ENCODE measurements at places on chromosomes 11 and 22.

- DNase-seq: peak; percentile 27
These were observed 53.3 kb upstream of the PTPN5 start for GRCh38 chr11:18844753-18845367.

DNA sequence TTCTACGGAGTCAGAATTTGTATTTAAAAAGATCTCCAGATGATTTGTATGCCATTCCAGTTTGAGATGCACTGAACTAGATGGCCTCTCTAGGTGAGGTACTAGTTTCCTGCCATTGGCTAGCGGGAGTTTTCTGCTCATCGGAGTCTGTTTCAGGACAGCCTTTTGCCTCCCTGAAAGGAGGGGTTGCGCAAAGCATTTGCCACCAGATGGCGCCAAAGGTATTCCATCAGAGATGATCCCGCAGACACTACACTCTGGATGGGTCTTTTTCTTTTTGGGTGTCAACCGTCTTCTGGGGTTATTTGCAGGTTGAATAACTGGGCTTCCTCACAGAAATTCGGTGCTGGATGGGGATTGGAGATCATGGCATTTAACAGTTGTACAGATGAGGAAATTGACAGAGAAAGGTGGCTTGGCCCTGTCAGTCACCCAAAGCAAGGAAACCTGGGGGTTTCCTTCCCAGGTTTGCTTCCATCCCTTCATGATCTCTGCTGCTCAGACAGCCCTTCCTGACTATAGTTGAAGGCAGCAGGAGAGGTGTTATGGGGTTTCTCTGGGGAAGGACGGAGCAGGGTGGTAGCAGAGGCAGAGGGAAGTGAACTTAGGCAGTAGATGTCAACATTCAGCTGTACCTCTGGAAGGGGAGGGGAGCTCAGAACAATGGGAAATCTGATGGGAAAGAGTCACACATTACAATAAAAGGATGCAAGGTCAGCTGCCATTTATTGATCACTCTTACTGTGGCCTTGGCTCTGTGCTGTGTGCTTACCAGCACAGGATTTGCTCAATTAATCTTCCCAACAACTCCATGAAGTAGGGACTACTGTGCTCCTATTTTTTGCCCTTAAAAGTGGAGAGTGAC is 81.6 kb downstream of the CCDC81 start:
- peak; percentile 88 for DNase-seq

DNA sequence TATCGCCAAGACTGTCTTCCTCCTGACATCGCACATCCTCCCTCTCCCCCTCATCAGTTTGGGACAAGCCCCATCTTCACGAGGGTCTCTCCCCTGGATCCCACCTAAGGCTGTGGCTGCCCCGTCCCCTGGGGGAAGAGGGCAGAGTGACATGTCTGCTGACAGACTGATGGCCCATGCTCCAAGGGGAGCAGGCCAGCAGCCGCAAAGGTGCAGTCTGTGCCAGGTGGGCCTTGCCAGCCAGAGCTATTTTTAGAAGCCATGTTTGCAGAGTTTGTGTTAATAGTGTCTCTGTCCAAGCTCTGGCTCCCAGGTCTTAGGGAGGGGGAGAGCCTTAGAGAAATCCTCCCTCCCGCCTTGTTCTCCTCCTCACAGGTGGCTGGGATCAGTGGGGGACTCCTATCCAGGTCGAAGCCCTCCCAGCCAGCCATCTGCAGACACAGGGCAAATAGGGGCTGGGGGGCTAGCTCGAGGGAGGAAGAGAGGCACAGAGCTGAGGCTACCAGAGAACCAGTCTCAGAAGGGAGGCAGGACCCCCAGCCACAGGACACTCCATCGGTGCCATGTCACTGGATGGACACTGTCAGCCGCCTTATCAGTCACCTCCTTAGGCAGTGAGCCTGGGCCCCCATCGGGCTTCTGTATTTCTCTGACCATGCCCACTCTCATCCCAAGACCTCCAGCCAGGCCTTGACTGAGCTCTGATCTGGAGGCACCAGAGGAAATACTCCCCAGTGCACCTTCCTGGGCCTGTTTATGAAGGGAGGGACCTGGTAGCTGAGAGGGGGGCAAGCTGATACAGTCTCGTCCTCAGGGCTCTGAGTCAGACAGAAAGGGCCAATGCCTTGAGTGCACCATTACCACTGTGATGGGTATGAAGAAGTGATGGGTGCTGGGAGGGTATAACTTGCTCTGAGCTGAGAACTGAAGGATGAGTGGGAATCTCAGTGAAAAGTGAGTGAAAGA is 49.3 kb downstream of the CHRDL2 start:
- DNase-seq: peak; percentile 81

- DNase-seq: no peak
These were observed 919.2 kb downstream of the METTL15 start for GRCh38 chr11:29027436-29027835.

GRCh38 chr11:71489311-71490043 is 36.5 kb downstream of the NADSYN1 start:
- DNase-seq: no peak

DNA sequence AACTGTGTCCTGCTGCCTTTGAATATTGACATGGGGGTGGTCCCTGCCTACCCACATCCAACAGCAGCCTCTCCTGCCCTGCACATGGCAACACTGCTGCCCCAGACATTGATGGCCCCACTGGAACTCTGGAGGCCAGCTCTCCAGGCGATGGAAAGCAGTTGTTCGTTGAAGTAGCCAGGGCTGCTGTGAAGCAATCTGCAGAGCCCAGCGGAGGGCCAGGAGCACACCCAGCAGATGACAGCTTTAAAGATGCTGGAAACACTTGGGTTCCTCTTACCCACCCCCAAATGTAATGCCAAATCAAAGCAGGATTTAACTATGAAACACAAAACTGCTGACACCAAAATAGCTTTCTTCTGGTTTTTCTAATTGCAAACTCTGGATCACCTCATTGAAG is 165.6 kb upstream of the NAV2 start:
- no peak for DNase-seq

GRCh38 chr11:93849201-93849600 is 1.2 kb downstream of the VSTM5 start:
- no peak for DNase-seq

GRCh38 chr22:42344361-42344905 is 74.0 kb upstream of the TCF20 start:
- peak; percentile 93 for DNase-seq

DNA sequence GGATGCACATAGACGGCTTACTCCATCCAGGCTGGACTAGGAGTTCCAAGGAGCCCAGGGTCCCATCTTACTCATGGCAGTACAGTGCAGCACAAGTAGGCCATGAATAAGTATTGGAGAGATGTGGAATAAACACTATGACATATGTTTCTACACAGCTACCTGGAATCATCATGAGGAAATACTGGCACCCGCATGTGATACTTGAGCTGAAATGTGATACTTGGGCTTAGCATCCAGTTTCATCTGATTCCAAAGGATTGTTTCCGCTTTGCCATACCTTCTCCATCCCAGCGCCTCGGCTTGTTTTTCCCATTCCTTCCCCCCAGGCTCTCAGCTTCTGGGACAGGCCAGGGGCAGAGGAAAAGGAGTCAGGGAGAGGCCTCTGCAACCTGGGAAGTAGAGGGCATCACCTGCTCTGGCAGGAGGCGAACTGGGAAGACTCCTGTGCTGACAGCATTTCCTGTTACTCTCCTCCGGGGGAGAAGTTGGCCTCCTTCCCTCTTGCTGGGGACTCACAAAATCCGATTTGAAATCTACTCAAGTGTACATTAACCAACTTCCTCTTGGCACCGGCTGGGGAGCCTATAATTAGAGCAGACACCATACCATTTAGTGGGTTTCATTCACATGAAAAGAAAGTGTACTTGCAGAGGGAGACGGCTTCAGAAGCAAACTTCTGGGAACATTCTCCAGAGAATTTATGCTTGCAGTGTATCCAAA is 187.8 kb downstream of the MIAT start:
- DNase-seq: peak; percentile 12

DNA sequence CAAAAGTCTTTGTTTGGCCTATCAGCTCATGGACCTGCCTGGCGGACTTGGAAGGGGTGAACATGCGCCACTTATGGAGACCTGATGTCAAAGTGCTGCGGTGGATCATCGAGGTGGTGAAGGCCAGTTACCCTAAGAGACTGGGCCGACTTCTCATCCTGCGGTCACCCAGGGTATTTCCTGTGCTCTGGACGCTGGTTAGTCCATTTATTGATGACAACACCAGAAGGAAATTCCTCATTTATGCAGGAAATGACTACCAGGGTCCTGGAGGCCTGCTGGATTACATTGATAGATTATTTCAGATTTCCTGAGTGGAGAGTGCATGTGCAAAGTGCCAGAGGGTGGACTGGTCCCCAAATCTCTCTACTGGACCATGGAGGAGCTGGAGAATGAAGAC is 17.9 kb downstream of the ALKBH3 start:
- no peak for DNase-seq

- DNase-seq: no peak
These were observed 1026.7 kb downstream of the TBC1D22A start for GRCh38 chr22:47789171-47789570.

DNA sequence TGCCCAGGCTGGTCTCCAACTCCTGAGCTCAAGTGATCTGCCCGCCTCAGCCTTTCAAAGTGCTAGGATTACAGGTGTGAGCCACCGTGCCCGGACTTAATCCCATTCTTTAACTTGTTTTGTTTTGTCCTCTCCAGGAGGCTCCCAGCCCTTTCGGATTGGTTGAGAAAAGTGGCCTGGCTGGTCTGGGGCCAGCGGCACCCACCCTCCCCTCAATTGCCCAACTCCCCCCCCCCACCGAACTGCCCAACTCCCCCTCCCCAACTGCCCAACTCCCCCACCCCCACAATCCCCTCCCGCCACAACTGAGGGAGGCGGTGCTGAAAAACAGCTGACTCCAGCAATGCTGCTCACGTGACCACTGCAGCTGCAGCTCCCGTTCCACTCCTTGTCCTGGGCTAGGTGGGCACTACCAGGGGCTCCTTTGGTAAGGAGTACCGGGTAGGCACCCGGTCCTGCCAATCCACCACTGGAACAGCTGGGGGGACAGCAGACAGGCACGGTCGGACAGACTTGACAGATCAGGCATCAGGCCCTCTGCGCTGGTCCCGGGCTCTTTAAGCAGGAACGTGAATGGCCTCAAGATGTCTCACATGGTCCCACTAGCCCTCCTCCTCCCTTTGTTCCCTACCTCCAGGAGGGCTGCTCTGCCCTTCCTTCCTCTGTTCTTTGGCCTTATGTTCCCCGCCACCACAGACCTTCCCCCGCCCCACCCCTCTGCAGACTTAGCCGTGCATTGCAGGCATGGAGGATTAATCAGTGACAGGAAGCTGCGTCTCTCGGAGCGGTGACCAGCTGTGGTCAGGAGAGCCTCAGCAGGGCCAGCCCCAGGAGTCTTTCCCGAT is at the start of gene TCN2:
Gene TCN2, plus strand, starts transcription at position 720 of the 845 bp plus-strand sequence. CDS start 158 bp downstream, outside the sequence.
- peak; percentile 90 for DNase-seq

- DNase-seq: no peak
These were observed 814.0 kb downstream of the BRD1 start for GRCh38 chr22:49013707-49014106.

GRCh38 chr11:34433899-34434298 is 4.8 kb upstream of the CAT start:
- peak; percentile 31 for DNase-seq

DNA sequence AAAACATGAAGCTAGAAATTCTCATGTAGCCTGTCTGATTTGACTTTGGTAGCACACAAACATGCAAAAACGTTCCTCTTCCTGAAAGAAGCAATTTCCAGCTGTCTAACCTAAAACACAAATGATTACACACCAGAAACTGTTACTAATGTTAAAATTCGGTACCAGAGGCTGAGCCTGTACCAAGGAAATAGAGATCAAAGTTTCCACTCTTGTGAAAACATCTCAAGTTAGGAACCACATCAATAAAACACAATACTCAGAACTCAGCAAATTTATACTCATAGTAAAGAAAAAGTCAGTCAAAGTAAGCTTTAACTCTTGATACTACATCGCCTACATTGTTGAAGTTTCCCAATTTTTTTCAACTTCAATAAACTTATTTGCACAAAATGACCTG is 107.8 kb downstream of the FCHSD2 start:
- no peak for DNase-seq

- peak; percentile 67 for DNase-seq
These were observed 21.7 kb downstream of the MIAT start for GRCh38 chr22:26679003-26679629.
